Testis (tissue), 5 donors: ENCODE measurements at places on chromosomes 16 and 17.
A peak's percentile ranks its signal among the peaks of the same experiment; 100 is the strongest.

- DNase-seq: no peak
These were observed 551 bp downstream of the WDR81 start for GRCh38 chr17:1724869-1725641.

GRCh38 chr17:7750321-7750821 lies 32.8 kb downstream of the DNAH2 start:
- no peak for DNase-seq

DNA sequence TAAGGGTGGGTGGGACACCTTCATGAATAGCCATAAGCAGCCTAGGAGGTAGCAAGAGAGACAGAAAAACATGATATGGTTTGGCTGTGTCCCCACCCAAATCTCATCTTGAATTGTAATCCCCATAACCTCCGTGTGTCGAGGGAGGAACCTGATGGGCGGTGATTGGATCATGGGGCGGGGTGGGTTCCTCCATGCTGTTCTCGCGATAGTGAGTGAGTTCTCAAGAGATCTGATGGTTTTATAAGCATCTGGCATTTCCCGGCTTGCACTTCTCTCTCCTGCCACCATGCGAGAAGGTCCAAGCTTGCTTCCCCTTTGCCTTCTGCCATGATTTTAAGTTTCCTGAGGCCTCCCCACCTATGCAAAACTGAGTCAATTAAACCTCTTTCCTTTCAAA lies 259.1 kb upstream of the ERCC4 start:
- no peak for DNase-seq

DNA sequence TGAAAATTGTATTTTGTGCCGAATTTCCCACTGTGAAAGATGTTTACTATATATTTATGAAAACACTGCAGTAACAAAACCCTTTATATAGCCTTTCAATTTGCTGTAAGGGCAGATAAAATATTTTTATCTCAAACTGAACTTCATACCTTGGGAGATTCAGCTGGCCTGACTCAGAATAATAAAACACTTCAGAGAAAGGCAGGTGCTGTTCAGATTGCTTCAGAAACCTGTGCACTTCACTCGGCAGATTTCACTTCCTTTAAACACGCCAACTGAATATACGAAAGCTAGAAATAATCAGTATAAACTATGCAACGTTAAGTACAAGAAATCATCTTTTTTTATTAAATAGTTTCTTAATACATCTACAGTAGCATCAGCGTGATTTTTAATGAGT lies 839.1 kb upstream of the RBFOX1 start:
- no peak for DNase-seq

GRCh38 chr17:64687961-64688360 lies 25.9 kb upstream of the SMURF2 start:
- DNase-seq: no peak

GRCh38 chr16:63530208-63530607 lies 1494.0 kb upstream of the CDH8 start:
- no peak for DNase-seq

DNA sequence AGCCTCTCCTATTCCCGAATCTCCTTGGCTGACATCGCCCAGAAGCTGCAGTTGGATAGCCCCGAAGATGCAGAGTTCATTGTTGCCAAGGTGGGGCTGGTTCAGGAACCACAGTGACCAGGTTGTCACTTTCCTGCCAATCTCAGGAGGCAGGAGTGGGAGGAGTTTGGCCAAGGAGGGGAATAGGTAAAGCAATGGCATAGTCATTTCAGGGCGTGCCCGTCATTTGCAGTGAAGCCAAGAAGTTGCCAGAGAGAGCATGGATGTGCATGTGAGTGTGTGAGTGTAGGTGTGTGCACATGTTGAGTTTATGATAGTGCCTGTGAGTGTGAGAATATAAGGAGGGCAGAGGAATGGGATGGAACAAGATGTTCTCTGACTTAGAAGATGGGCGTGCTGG lies 14.8 kb downstream of the PSMD3 start:
- DNase-seq: no peak

GRCh38 chr17:58200024-58200633 lies 7.6 kb downstream of the EPX start:
- peak; percentile 68 for DNase-seq

DNA sequence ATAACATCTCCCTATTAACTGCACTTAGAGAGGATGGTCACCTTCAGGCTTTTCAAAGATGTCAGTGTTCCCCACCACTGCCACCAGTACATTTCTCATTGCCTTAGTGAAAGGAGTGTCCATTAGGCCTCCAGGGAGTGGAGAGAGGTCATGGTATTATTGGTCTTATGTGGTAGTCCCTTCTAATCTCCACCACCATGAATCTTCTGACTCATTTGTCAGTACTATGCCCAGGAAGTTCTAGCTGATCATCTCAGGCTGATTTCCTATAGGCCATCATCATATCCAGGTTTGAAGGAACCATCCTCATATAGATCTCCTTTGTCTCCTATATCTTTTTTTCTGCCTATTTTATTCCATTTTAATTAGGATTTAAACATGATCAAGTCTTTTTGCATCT lies 221.5 kb downstream of the CYB561 start:
- DNase-seq: no peak

- DNase-seq: no peak
These were observed 132.9 kb upstream of the TNRC6C start for GRCh38 chr17:77825621-77826020.

DNA sequence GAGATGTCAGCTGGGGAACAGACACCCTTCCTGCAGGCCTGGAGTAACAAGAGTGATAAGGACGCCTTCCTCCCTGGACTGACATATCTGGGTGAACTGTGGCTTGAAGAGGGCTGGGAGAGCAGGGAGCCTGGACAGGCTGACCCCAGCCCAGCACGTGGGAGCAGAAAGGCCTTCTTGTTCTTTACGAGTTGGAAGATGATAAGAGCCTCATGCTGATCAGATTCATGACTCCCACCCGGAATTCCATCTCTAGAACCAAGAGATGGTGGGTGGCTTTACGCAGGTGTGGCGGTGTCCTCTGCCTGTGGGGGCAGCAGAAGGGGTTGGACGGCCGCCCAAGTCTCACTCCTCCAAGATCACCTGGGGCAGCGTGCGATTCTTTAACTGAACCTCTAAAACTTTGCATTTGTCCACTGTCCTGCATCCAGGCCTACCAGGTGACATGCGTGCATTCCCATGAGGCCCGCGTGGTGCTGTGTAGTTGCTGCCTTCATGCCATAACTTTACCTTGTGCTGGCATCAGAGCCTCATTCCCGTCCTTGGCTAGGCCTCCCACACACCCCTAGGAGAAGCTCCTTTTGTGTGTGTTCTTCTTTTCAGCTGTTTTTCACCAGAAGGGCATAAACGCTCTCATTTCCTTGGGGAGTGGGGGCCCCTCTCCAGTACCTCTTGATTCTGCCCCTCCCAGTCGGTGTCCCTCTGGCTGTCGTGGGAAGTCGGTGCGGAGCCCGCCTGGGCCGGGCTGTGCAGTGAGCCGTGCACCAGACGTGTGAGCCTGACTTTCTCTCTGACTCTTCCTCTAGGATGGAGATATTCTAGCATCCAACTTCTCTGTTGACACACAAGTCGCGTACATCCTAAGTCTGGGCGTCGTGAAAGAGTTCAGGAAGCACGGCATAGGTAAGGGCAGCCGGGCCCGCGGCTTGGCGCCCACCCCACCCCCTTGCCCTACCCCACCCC lies 13.3 kb downstream of the C16orf90 start:
- DNase-seq: peak; percentile 82

DNA sequence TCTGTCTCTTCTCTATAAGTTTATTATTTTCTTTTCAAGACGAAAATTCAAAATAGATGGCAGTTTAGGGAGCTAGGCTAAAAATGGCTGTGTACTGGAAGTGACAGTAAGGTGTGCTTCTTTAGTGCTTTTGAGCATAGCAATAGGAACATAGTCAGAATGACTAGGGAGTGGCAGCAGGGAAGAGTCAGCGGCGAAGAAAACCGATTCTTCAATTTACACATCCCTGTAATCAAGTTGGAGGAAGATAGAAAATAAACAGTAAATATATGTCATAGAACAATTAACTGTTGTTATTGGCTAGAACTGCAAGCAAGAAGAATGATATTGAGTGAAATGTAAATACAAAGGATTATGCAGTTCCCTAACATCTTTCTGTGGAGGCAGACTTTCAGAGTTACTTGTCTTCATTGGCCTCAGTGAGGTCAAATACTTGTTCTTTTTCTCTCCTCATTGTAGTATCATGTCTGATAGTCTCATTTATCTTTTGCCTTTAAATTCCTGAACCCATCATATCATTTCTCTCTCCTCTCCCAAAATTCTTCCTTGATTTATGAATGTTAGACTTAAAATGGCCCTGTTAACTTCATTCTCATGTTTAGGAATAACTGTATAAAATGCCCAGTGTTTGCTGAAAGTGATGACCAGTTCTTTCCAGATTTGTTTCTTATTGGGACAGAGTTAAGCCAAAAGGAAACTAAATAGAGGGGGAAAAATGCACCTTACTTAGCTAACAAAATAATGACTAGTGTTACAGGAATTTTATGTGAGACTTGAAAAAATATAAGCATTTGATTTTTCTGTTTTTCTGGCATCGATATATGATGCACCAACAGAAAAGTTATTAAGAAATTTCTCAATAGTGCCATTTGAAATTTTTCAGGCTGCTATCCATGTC lies 211.4 kb downstream of the BCAS3 start:
- no peak for DNase-seq

DNA sequence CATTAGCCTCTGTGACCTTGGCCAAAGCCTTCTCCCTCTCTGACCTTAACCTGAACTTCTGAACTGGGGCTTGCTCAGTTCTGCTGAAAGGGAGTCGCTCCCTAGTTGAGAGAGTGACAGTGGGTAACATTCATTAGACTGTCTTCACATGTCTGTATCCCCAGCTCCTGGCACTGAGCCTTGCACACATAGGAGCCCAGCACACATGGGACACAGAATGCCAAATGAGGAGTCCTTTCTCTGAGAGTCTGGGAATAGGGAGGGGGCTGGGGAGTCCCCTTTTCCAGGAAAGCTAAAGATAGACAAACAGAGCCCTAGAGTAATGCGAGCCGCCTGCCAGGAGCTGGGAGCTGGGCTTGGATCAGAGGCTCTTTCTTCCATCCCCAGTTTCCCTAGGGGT lies 2.5 kb downstream of the TAC4 start:
- DNase-seq: peak; percentile 50

DNA sequence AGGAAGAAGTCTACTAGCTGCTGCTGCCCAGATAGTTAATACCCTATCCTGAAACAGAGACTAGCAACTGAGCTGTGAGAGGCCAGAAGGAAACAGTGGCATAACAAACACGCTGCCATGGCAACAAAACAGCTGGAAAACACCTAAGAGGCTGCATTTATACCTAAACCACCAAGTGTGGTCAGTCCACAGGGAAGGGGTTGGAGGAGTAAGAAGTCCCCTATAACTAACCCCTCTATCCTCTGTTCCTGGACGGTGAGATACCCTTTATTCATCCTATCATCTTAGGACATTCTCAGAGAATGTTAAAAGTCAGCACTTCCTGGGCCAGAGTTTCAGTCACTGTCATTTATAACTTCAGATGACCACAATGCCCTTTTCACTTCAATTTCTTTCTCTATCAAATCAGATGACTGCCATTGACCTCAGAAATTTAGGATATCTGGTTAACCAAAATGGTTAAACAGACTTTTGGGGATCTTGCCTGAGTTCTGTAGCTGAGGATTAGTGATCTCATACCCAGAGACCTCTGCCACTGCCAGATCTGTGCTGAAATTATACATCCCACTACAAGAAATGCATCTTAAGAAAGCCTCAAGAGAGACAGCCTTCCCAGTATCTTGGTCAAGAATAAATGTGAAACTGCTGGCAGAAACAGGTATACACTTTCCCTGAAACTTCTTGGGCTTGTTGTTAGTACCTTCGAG lies 36.2 kb downstream of the STH start:
- no peak for DNase-seq

DNA sequence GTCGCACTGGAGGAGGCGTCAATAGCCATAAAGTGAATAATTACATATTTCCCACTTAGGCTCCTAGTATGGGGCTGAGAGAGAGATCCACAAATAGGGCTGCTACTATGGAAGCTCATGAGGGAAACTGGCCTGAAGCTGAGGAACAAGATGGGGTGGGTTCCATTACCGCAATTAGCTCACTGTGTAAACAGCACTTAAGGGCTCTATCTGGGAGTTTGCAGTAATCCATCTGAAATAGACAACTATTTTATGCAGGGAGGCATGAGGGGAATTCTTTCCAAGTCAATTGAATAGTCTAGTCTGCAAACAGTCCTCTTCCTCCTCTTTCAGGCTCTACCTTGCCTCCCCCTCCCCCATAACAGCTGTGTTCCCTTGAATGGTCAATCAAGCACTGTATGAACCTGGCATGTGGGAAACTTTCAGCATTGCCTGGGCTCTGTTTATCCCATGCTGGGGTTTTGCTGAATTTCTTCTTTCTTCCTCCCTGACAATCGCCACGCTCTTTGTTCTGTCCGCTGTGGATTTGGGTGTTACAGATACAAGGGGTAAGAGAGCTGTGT lies 56.1 kb upstream of the MAF start:
- no peak for DNase-seq

- no peak for DNase-seq
These were observed 1.2 kb downstream of the LCAT start for GRCh38 chr16:67942510-67943255.

GRCh38 chr17:43992641-43993040 lies 11.8 kb upstream of the NAGS start:
- DNase-seq: no peak

GRCh38 chr16:86619239-86619794 lies 41.0 kb downstream of the FOXL1 start:
- peak; percentile 63 for DNase-seq

GRCh38 chr17:60065867-60066266 lies 12.9 kb downstream of the HEATR6 start:
- DNase-seq: no peak

GRCh38 chr17:66975614-66976378 lies 11.3 kb downstream of the CACNG4 start:
- DNase-seq: no peak

GRCh38 chr16:72847187-72848027 lies 200.5 kb downstream of the ZFHX3 start:
- peak; percentile 69 for DNase-seq

DNA sequence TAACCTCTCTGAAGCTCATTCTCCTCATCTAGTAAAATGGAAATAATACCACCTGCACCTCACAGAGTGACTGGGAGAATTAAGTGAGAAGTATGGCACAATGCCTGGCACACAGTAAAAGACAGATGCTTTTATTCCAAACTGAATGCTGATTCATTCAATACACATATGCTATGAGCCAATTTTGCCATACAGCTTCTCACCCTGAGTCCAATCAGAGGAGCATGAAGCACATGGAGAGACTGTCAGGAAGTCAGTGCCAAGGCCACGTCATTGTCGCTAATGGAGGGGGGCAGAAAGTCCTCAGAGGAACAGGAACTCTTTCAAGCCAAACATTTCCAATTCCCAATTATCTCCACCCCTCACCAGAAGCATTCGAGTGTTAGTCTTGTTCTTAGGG lies 11.6 kb downstream of the MKS1 start:
- no peak for DNase-seq

- DNase-seq: no peak
These were observed 885.7 kb upstream of the CDH8 start for GRCh38 chr16:62921904-62922303.
